ENCODE measurements at places on chromosomes 5 and 9. TPM values are rescaled to one million over a fixed set of nuclear protein-coding genes. Genes with fewer than 3 reads are reported as not detected.
A peak's percentile ranks its signal among the peaks of the same experiment; 100 is the strongest.

DNA sequence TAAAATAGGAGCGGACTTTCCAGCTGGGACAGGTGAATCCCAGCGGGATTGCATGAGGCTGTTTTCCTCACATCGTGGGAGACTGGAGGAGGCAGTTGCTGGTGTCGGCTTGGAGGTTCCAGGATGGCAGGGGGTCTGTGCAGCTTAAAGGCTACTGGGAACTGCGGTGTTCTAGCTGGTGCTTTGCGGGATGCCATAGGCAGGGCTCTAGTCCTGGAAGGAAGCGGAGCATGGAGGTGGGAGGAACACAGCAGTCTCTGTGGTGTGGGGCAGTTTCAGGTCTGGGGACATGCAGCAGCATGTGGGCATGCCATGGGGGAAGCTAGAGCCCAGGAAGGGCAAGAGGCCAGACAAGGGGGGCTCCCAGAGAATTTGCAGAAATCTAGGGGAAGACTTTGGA lies 141.5 kb downstream of the NSG2 start:
- H3K4me3 ChIP-seq = no peak overlapping the region
- H3K27ac ChIP-seq = no peak overlapping the region
- no peaks in the 10 kb centered on the region for H3K36me3 ChIP-seq

The DHFR gene
- 18.5 TPM for total RNA-seq

- H3K36me3 ChIP-seq = no peaks in the 10 kb centered on the region
- DNase-seq = no peak
- H3K27me3 ChIP-seq = no peaks in the 10 kb centered on the region
- no peak overlapping the region for H3K27ac ChIP-seq
Measured at GRCh38 chr5:138448481-138449398, 9.9 kb downstream of the REEP2 start.

DNA sequence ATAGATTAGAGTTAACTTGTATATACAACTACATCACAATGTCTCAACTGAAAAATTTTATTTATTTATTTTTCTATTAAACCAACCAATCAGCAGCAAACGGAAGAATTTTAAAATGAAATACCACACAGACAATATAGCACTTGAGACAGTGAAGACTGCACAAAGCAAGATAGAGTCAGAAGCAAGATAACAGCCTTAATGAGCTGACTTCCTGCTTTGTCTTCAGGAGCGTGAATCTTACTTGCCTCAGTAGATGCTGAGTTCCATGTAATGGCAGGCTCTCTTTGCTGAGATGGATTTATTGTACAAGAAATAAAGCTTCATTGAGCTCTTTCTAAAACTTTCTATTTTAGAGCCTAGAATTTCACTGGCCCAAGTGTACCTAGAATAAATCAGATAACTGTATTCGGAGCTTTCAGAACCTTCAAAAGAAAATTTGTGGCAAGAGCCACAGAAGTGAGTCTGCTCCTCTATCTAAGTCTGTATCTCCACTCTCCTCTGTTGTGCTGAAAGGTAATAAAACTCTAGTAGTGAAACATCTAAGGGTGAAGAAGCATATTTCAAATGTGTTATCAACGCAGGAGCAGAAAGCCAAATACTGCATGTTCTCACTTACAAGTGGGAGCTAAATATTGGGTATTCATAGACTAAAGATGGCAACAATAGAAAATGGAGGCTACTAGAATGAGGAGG lies 83.3 kb upstream of the ANKRD55 start:
- peaks cover 25% of the 10 kb centered on the region for H3K4me1 ChIP-seq
- no peak overlapping the region for H3K4me3 ChIP-seq
- DNase-seq = peak; percentile 15
- no peaks in the 10 kb centered on the region for H3K36me3 ChIP-seq
- no peaks in the 10 kb centered on the region for H3K27me3 ChIP-seq
- no peak overlapping the region for H3K27ac ChIP-seq

The SLC1A1 gene
- total RNA-seq = 0.52 TPM
